ENCODE measurements at places on chromosomes 3 and 15.

DNA sequence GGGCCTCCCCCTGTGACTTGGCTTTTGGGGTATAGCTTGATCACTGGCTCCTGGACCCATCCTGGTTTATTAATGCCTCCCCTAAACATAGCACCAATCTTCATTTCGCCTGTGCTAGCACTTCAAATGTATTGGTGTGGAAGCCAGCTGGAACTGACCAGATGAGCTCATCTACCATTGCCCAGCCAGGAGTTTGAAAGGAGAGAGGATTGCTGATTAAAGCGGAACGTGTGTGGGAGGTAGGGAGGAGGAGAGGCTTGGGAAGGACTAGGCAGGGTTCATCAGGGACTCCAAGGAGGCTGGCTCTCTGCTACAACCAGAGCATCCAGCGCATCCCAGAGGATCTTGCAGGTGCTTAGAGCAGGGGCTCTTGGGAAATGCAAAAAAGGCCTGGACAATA, 34.4 kb upstream of the TLE3 start:
- DNase-seq: peak; percentile 45

DNA sequence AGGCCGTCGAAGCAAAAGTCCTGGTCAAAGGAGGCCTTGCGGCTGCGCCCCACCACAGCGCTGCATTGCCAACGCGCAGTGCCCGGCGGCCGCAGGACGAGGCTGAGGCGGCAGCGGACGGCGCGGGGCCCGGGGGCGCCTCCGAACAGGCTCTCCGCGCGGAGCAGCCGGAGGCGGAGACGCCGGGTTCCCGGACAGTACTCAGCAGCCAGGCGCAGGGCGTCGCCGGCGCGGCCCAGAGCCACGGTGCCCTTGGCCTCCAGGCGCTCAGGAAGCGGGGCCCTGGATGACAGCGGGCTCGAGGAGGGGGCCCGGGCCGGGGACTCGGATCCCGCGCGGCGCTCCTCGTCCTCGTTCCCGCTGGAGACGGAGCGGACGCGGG, 1.1 kb downstream of the C2CD4B start:
- no peak for DNase-seq

DNA sequence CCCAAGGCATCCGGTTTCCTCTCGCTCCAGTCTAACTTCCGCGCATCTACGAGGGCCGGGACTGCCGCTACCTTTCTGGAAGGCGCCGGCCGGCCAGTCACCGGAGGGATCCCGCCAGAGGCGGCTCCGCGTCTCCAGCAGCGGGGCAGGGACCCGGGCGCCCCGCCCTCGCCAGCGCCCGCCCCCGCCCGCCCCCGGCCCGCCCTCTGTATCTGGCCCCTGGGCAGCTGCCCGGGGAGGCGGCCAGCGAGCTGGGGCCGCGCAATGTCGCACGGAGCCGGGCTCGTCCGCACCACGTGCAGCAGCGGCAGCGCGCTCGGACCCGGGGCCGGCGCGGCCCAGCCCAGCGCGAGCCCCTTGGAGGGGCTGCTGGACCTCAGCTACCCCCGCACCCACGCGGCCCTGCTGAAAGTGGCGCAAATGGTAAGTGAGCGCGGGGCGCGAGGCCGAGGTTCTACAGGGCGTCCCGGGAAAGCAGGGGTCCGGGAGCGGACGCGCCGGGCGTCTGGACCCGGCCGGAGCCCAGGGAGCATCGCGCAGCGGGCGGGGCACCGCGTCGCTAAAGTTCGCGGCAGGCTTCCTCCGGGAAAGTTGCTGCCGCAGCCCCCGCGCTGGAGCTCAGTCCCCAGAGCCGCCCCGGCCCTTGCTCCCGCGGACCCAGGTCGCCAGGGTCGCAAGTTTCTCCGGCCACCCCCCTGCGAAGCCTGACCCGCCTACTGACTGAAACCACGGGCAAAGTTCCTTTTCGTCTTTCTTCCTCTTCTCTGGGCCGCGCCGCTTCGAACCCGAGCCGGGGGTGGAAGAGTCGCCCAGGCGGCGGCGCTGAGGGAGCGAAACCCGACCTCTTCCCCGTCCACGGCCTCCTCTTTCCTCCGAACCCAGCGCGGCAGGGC, at the start of gene CMTM7:
Gene CMTM7, plus strand, starts transcription at position 211 of the 893 bp plus-strand sequence. Its CDS starts 54 bp downstream, at position 265.
- peak; percentile 59 for DNase-seq

DNA sequence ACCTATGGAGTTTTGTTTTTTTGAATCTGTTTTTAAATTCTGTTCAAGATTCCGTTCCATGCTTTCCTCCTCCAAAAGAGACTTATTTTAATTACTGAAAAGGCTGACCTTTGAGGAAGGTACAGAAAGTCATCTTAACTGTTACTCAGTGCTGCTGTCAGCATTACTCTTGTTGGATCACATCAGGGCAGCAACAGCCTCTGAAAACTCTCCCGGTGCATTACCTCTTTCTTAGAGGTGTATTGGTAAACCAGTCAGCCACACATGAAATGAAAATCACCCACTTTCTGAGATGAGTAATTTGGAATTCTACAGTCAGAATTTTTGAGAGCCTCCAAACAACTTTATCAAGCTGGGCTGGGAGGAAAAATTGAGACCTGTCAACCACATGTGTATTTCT, 88.5 kb upstream of the LIMD1 start:
- DNase-seq: no peak

DNA sequence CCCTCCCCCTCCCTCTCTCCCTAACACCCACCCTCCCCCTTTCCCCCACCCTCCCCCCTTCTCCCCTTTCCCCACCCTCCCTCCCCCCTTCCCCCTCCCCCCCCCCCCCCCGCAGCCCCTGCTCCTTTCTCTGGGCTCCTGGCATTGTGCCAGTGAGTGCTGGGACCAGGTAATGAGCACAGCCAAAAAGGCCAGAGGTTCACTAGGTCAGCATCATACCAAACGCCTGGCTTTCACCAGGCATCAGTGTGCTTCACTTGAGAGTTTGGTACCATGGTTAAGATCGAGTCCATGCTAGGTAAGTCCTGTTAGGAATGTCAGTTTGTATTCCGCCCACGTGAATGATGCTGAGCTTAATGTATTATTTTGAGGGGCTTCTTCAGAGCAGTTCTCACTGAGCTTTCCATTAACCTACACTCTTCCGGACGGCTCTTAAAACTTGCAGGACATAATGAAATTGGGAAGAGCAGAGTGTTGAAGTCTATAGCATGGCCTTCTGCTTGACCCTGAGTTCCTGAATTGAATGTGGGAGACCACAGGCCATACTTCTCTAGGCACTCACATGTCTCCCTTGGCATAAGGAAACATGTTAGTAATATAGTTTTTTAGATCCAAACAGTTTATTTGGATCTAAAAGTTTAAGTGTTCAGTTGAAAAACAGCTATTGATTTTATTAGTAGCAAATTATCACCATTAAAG, 45.6 kb downstream of the SENP2 start:
- no peak for DNase-seq

GRCh38 chr15:67061811-67062368, 3.5 kb upstream of the SMAD3 start:
- DNase-seq: no peak

DNA sequence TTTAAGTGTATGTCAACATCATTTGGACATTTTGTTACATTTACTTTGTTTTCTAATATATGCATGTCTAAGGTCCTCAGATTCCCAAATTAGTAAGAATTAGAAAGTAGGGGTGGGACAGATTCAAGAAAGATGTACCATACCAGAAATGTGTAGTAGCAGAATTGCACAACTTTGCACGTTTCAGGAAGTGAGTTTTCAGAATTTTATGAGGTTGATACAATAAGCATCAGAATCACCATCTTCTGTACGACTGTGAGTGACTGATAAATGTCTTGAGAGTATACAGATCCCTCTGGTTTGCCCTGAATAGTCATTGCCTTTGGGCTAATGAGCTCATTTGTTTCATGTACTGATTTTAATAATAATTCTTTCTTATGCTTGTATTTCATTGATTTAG, 9.3 kb downstream of the ARIH2 start:
- DNase-seq: no peak

Data from astrocyte of the spinal cord (primary cell).